ENCODE measurements at places on chromosomes 6 and 20.

DNA sequence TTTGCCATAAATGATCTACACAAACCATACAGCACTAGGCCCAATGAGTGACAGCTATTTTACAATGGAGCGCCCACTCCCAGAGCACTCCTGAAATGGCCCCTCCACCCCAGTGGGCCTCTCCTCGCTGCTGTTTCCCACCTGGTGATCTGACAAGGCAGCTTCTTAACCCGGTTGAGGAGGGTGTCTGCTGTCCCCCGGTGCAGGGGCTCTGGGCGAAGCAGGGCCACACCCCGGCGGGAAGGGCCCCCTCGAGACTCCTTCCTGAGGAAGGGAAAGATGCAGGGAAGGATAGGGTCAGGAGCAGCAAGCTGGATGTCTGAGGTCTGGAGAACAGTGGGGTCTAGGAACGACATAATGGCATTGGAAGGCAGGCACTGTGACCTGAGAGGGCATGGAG lies 10.2 kb downstream of the ABHD16A start:
- no peak for DNase-seq

DNA sequence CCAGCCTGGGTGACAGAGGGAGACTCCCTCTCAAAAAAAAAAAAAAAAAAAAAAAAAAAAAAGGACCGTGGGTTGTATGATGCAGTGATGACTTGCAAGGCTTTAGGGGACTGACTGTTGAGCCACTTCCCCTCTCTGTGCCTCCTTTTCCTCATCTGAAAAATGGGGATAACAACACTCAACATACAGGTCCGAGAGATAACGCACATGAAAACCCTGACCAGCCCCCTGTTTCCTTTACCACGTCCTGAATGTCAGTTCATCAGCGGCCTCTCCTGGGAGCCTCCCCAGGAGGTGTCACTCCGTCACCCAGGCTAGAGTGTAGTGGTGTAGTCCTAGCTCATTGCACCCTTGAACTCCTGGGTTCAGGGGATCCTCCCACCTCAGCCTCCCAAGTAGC lies 3.9 kb downstream of the SLA2 start:
- no peak for DNase-seq

- no peak for DNase-seq
These were observed 23.4 kb upstream of the RNF144B start for GRCh38 chr6:18363746-18364145.

DNA sequence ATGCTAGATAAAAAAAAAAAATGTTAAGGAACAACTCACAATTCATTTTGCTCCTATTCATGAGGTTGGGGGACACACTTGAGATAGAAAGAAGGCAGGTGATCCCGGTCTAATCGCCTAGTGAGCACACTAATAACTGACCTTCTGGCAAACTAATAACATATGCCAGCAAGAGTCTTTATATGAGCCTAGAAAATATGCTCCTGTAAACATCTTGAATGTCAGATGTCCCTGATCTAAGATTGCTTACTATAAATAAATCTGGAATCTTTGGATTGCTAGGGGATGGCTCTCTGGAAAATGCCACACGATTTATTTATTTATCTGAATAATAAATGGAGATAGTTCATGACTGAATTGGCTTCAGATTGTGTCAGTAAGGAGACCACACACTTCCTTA lies 821.9 kb downstream of the GRIK2 start:
- DNase-seq: no peak

DNA sequence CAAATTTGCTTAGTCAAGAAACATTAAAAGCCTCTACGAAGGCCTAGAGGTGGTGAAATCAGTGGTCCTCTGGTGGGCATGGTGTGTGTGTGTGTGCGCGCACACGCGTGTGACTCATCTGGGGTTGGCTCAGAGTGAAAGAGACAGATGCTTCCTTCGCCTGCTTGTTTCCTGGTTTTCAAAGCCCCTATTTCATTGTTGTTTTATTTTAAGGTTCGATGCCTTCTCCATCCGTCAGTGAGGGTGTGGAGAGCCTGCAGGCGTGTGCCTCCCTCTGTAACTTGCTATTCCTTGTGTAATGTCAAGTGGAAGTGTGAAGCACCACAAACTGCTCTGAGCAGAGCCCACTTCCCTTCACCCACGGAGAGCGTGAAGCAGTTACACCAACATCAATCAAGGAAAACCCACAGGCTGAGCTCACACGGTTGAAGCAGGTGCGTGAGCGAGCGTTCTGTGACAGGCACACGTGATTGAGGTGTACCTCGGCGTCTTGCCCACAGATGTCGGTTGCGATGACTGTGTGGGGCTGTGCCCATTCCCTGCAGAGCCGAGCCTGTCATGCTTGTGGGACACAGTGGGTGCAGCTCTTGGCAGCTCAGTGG lies 233.9 kb downstream of the PRL start:
- peak; percentile 9 for DNase-seq

DNA sequence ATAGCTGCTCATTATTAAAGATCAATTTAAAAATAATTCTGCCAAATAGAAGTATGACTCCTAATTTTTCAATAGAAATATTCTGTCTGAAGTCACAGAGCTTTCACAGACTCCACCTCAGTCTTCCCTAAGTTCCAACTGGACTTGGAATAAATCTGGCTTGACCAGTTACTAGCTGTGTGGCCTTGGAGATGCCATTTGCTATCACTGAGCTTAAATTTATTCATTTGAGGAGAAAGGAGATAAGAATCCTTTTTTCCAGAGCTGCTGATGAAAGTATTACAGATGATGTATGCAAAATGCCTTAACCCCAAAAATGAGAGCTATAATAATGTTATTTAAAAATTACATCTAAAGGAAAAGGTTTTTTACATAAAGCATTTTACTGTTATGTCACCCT lies 125.0 kb downstream of the GJA1 start:
- no peak for DNase-seq
